NCI-H526 (cell line): ENCODE measurements at places on chromosomes 3 and 15.
A peak's percentile ranks its signal among the peaks of the same experiment; 100 is the strongest.

GRCh38 chr3:127162947-127163645, 29.8 kb upstream of the PRR23E start:
- no peak for DNase-seq

DNA sequence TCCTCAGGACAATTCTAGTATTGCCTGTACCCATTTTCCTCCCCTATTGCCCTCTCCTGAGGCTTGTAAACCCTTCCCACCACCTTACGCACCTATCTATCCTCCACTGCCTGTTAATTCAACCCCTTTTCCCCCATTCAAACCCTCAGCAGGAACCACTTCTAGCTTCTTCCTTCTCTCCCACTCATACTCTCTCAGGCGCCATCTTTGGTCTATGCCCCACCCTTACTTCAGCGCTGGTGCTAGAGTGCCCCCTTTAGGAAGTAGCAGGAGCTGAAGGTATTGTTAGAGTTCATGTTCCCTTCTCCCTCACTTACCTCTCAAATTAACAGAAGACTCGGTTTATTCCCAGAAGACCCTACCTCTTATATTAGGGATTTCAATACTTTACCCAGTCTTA, 121.8 kb upstream of the NLGN1 start:
- DNase-seq = no peak

DNA sequence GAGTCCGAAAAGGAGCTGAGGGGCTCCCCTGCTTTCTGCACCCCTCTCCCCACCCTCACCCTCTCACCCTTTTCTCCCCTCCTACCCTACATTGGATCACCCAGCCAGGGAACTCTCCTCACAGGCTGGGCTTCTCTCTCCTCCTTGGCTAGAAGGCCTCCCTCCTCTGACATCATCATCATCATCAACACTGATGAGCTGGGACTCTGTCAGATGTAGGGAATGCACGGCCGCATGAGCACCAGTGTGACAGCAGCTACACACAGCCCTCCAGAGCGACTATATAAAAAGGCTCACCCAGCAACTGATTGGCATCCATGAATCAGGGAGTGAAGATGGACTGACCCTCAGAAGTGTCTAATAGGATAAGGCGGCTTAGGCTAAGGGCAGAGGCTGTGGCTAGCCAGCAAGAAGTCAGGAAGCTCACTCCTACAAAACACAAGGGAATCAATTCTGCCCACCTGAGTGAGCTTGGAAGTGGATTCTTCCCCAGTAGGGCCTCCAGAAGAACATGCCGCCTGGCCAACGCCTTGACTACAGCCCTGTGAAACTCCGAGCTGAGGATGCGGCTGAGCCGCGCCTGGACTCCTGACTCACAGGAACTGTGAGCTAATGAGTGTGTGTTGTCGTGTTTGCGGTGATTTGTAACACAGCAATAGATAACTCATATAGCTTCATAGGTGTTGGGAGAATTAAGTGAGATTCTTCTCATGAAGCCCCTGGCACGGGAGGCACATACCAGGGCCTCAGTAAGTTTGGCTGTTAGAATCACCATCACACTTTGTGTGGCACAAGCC, 147.6 kb downstream of the FAM43A start:
- no peak for DNase-seq

- DNase-seq = no peak
Observed at GRCh38 chr3:126441256-126441880, 34.3 kb downstream of the ZXDC start.

DNA sequence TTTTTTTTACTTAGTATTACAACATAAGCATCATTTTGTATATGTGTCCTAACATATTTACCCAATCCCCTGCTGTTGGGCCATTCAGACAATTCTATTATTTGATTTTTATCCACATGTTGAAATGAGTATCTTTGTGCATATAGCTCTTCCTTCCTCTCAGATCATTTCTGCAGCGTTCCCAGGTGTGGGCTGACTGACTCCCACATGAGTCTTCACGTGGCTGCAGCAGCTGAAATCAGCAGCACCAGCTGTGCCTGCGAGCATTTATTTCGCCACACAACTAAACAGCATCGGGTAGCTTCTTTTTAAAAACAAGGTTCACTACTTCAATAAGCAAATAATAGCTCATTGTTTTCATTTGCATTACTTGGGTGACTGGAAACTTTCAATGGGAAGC, 44.5 kb upstream of the PDE8A start:
- peak; percentile 32 for DNase-seq

GRCh38 chr3:171456765-171457606, 3.2 kb downstream of the TNIK start:
- DNase-seq = no peak

DNA sequence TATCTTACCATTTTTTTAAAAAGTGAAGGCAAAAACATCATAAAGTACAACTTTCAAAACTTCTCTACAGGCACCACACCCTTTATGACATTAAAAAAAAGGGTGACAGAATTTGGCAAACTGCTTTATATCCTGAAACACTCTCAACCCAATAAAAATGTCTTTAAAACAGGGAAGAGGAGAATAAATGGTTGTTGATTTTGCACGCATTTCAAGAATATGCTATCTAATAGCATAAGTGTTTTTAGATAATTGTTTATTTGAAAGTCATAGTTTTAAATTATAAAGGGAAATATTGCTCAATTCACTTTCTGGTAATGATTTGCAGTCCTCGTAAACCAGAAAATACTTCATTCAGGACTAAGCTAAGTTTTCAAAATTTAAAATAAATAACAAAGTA, 1.7 kb upstream of the PCOLCE2 start:
- DNase-seq = no peak

GRCh38 chr3:115217292-115217677, 70.2 kb upstream of the ZBTB20 start:
- no peak for DNase-seq

GRCh38 chr3:23685541-23686258, 120.1 kb upstream of the UBE2E1 start:
- no peak for DNase-seq

GRCh38 chr15:24877174-24877573, 77.6 kb upstream of the SNRPN start:
- no peak for DNase-seq

DNA sequence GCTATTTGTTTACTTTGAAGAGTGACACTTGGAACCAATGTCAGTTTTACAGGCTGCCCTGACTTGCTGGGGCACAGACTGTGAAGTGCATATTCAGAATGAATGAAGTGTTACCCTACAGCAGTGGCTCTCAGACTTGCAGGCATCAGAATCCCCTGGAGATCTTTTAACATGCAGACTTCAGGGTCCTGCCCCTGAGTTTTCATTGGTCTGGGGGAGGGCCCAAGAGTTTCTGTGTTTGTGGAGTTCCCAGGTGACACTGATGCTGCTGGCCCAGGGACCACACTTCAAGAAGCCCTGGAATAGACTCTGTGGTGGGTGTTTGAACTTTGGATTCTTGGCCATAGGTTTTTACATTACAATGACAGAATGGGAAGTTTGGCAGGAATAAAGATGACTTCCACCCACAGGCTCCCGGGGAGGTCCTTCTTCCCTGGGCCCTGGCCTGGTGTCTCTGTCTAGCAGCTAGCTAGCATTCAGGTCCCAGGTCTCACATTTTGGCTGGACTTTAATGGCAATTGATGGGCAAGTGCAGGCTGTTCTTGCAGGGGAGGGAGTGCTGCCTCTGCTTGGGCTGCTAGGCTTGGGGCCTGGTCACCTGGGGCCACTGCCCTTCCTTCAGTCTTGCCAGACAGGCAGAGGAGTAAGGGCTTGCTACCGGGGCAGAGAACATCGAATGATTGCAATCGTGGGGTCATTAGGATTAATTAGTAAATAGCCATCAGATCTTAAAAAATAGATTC, 149.0 kb downstream of the APBA2 start:
- DNase-seq = peak; percentile 37

DNA sequence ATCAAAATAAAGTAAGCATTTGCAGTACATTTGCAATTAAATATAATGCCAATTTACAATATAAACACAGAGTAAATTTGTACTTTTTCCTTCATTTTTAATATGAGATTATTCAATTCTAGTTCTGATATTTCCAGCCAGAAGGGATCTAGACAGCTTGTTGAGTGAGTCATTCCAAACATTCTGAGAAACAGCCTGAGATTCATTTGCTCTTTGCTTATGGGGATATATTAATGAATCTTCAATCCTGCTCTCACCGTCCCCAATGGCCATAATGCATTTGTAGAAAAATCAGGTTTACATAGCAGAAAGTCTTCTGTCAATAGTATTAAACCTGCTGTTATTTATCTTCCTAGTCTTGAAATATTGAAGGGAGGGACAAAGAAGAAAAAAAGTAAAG, 554.2 kb downstream of the TUSC7 start:
- no peak for DNase-seq
